ENCODE measurements at places on chromosomes 6 and 20.

- DNase-seq, result no peak
Observed at GRCh38 chr6:167208819-167209576, 51.2 kb upstream of the GPR31 start.

DNA sequence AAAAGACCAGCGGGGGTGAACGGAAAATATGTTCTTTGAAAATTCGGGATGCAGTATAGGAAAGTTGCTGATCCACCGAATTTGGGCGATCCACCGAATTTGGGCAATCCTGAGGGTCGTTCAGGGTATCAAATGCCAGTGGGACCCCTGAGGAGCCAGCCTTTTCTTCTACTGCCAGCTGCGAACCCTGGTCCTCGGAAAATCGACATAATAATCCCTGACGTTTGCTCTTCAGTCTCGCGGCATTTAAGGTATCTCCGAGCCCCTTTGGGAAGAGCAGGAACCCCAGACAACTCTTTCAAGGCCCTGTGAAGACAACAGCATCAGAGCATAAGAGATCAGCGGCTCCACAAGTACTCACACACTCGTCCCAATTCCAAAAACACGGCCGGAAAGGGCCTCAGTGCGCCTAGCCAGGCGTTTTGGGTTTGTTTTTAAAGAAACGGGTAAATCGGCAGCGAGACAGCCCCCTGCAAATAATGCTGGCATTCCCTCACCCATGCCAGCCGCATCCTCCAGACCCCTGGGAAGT lies 1.0 kb downstream of the SIM1 start:
- no peak for DNase-seq

DNA sequence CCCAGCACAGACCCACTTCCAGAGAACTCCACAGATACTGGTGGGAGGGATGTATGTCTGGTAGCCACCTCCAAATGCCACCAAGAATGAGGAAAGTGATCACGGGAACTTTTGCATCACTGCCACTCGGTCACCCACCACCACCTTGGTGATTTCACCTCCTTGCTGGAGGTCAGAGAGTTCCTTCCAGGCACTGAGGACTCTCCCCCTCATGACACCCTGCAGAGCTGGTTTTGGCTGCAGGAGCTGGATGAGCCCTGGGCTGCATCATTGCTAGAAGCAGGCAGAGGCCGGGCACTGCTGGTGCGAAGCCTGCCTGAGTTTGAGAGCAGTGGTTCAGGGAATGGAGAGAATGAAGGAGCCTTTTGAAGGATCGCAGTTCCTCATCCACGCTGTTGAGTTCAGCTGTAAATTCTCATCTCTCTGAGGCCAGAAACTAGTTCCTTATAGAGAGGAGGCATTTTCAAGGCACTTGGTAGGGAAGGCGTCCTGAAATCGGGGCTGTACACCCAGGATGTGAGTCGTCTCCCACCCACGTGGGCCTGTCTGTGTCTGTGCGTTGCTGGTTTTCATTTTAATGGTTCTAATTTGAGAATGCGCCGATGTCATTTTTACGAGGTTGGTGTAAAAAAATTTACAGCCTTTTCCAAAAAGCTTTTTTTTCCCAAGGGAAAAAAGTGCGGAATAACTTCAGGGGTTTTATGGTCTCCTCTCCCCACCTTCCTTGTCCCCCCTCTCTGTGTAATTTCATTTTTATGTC lies 25.0 kb downstream of the FOXP4 start:
- DNase-seq, result peak; percentile 26

DNA sequence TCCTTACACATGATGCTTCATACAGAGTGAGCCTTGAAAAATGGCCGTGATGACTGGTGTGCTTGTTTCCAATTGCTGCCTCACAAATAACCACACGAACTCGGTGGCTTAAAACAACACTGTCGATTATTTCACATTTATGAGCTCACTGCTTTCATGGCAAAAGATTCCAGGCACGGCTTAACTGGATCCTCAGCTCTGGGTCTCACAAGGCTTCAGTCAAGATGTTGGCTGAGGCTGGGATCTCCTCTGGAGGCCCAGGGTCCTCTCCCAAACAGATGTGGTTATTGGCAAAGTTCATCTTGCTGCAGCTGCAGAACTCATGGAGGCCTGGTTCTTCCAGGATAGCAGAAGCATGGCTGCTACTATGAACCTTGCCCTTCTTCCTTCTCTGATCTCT lies 144.6 kb downstream of the TFAP2C start:
- no peak for DNase-seq

DNA sequence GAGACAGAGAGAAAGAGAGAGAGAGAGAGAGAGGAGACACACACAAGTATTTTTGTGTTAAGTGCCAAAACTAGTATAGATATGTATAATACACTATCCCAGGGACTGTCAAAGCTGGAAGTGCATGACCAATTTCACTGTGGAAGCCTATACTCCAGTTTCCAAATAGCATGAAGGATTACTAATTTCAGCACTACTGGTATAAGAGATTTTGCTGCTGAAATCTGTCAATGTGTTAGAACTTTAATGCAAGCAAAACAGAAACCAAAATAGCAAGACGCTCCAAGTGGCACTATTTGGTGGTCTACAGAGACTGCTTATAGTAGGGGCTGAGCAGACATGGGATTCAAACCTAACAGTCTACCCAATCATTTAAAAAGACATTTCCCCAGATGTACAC lies 284.8 kb downstream of the BTBD9 start:
- no peak for DNase-seq

DNA sequence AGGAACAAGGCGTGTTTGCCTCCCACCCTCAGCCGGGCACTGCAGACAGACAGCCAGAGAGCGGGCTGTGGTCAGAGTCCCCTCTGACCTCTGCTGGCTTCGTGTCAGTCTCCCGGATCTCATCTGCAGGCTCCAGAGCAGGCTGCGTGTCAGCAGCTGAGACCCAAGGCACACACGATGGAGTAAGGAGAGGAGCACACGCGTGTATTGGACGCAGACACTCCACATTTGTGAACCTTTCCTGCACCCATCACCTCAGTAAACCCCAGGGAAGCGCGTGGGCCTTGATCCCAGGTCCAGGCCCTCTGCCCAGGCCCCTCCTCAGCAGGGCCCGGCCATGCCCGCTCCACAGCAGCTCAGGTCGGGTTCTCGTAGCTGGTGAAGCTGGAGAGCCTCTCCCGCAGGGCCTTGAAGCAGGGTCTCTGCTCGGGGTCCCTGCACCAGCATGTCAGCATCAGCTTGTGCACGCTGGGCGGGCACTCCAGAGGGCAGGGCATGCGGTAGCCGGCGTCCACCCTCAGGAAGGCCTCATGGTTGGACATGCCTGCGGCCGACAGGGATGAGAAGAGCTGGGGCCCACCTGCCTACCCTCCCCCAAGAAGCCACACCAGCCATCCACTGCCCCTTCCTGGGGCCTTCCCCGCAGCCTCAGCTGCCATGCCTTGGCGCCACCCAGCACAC lies 7.9 kb downstream of the PTK6 start:
- no peak for DNase-seq

DNA sequence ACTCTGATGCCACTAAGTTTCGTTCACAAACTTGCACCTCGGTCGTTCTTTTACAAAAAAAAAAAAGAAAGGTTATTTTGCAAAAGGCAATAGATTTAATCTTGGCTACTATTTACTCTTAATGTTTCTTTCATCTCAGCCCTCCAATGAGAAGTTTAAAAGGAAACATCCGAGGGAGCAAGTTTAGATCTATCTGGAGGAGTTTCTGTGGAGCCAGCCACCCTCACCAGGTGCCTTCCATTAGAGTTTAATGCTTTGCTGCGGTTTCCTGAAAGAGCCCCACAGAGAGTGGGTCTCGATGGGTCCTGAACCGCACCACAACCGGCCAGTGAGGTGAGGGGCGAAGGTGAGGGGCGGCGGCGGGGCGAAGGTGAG lies 632 bp downstream of the PRKN start:
- no peak for DNase-seq

GRCh38 chr6:15980801-15981200 lies 148.1 kb upstream of the MYLIP start:
- DNase-seq, result no peak

- no peak for DNase-seq
Observed at GRCh38 chr6:144335311-144335861, 50.3 kb downstream of the UTRN start.

DNA sequence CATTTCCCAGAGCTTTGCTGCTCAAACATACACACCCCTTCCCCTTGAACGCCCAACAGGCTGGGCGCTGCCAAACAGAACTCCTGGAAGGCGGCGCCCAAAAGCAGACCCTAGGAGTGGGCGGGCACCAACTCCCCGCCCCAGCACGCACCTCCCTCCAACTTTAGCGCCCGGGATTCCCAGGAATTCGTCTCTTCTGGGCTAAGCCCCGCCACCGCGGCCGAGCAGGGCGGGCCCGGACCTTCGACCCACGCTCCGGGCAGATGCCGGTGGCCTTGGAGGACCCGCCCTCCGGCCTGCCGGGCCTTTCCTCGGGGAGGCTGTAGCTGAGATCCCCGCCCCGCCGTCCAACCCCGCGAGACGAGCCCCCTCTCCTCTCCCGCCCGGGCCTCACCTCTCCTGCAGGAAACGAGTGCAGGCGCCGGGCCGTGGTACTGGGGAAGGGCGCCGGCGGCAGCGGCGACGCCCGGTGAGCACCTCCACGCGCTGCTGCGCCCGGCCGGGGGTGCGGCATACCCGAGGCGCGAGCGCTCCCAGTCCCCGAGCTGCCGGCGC lies 659 bp downstream of the MCUR1 start:
- peak; percentile 57 for DNase-seq

DNA sequence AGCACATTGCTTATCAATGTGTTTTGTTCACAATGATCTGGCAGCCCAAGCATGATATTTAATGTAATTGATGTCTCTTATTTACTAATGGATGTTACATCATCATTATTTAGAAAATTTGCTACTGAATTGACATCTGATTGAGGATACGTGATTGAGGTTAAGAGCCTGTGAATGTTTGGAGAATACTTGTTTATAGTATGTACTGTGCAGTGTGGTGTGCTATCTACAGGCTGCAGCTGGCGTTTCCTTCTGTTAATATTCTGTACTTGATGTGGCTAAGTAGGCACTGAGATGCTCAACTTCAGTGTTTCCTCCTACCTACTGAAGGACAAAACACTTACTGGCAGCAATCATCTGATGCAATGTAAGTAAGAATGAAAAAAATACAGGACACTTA lies 709.6 kb upstream of the FLRT3 start:
- no peak for DNase-seq

GRCh38 chr6:13375360-13375878 lies 47.1 kb upstream of the TBC1D7 start:
- no peak for DNase-seq

- DNase-seq, result peak; percentile 97
Observed at GRCh38 chr6:105898286-105898685, 187.8 kb upstream of the PRDM1 start.

- DNase-seq, result peak; percentile 2
Observed at GRCh38 chr6:71608646-71609045, 277.7 kb upstream of the RIMS1 start.

- DNase-seq, result peak; percentile 62
Observed at GRCh38 chr20:44581515-44581914, 864 bp upstream of the PKIG start.

- DNase-seq, result no peak
Observed at GRCh38 chr20:24702501-24703283, 233.3 kb downstream of the SYNDIG1 start.

- DNase-seq, result no peak
Observed at GRCh38 chr6:111068866-111069234, 18.5 kb upstream of the SLC16A10 start.

- no peak for DNase-seq
Observed at GRCh38 chr6:5180636-5181035, 80.1 kb downstream of the LYRM4 start.

- peak; percentile 85 for DNase-seq
Observed at GRCh38 chr6:129598244-129599187, 111.5 kb downstream of the ARHGAP18 start.

- DNase-seq, result no peak
Observed at GRCh38 chr6:132993738-132994137, 179.4 kb downstream of the RPS12 start.

DNA sequence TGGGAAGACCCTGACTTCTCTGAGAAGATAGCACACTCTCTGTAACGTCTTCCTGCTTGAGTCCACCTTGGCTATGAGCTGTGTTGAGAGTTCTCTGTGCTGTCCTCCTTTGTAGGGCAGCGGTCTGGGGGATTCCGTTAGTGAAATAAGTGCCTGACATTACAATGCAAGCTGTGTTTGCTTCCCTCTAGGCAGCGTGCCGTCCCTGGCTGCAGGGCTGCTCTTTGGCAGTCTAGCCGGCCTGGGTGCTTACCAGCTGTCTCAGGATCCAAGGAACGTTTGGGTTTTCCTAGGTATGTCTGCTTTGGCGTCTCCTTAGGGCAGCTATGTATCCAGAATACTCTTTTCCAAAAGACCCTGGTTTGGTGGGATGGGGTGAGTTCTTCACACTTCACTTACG lies 2.8 kb downstream of the TMEM14C start:
- DNase-seq, result no peak

DNA sequence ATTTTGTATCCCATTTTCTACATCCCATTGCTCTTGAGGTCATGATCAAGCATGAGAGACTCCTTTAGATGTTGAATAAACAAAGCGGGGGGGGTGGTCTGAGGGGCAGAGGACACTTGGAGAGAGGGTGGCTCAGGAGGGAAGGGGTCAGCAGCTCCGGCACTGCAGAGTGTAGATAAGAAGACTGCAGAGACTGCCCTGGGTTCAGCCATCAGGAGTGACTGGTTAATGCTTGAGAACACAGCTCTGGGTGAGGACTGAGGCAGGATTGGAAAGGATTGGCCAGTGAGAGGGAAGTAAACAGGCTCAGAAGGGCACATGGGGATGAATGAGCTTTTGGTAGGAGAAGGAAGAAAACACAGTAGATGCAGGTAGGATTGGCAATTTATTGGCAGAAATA lies 205.3 kb upstream of the CNR1 start:
- no peak for DNase-seq

- DNase-seq, result no peak
Observed at GRCh38 chr6:52969359-52969758, 25.7 kb downstream of the GSTA4 start.

GRCh38 chr6:1383729-1384548 lies 5.4 kb upstream of the FOXF2 start:
- no peak for DNase-seq

- no peak for DNase-seq
Observed at GRCh38 chr6:38713812-38714211, 1.3 kb upstream of the DNAH8 start.

- peak; percentile 4 for DNase-seq
Observed at GRCh38 chr20:61991476-61991875, 74.2 kb downstream of the TAF4 start.

DNA sequence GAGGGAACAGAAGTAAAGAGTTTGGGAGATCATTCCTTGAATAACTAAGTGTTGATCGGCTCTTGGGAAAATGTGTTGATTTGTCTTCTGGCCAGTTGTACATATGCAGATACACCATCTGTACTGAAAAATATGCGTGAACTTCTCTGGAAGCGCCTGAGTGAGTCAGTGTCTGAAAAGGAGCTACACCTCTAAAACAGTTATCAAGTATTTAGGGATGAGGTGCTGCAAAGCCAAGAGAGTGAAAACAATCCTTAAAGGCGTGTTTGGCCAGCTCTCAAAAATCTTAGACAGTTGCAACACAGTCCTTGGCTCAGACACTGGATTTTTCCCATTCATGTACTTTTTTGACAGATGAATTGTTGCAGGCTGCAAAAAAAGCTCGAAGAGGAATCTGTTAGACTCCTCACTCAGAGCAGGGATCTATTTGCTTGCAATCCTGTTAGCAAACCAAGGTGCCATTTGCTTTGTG lies 61.3 kb downstream of the BMP6 start:
- peak; percentile 83 for DNase-seq

All from fibroblast of mammary gland (primary cell).